ENCODE measurements at places on chromosomes 5 and 9. TPM values are rescaled to one million over a fixed set of nuclear protein-coding genes. Genes with fewer than 3 reads are reported as not detected.

- peaks cover 8% of the 10 kb centered on the region for H3K4me1 ChIP-seq
- no peak overlapping the region for H3K4me3 ChIP-seq
- H3K27me3 ChIP-seq, result no peaks in the 10 kb centered on the region
- H3K36me3 ChIP-seq, result no peaks in the 10 kb centered on the region
Measured at GRCh38 chr9:84845956-84846900, 176.7 kb downstream of the NTRK2 start.

Gene FOXD4L4
- total RNA-seq, result not detected

Gene ELOVL7
- total RNA-seq, result 1.2 TPM

DNA sequence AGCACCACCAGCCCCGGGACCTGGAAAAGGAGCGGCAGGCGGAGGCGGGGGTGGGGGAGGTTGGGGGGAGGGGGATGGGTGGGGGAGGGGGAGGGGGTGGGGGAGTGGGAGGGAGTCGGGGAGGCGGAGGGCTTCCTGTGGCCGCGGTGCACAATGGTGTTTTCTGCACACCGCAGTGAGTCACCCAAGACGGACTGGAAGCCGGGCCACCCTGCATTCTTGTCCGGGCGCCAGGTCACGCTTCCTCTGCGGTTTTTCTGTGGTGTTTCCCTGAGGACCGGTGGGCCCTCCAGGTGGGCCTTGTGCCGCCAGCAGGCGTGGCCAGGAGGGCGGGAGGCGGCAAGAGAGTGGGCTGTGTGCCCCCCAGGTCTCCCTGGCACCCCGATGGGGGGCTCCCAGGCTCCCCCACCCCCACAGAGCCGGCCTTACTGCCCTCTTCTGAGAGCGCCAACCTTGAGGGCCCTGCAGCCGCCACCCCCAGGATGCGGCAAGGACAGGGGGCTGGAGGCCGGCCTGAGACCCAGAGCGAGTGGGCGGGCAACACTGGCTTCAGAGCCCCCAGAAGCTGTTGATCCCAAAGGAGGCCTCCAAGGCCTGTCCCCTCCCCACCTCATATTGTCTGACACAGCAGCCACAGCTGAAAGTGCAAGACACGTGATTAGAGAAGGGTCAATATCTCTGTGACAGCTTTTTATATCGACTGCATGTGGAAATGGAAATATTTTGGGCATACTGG lies 11.1 kb downstream of the EXD3 start:
- H3K27me3 ChIP-seq, result no peaks in the 10 kb centered on the region
- H3K4me3 ChIP-seq, result no peak overlapping the region
- H3K4me1 ChIP-seq, result peaks cover 29% of the 10 kb centered on the region
- no peak for DNase-seq
- no peaks in the 10 kb centered on the region for H3K36me3 ChIP-seq
- H3K27ac ChIP-seq, result peak overlapping the region; percentile 74

- H3K27me3 ChIP-seq, result no peaks in the 10 kb centered on the region
- H3K27ac ChIP-seq, result peak overlapping the region; percentile 54
- H3K4me3 ChIP-seq, result no peak overlapping the region
Measured at GRCh38 chr5:67021521-67021920, 175.1 kb downstream of the CD180 start.

Gene PCDHGC5
- total RNA-seq, result 3.7 TPM

DNA sequence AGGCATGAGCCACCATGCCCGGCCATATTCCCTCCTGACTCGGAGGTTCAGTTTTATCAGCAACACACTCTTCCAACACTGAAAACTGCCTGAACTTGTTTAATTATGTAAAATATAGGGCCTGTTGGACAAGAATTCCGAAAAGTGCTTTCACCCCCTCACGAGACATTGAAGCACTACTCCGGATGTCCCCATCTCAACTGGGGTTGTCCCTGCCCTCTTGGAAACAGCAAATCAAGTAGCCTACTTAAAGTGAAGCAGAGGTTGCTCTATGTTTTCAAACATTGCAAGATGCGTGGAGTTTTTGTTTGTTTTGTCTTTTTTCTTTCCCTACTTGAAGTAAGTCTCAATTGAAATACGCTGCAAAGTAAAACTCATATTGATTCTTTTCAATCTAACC lies 7.6 kb downstream of the PTGER4 start:
- no peak for DNase-seq
- H3K36me3 ChIP-seq, result peaks cover 10% of the 10 kb centered on the region
- H3K27ac ChIP-seq, result no peak overlapping the region
- H3K27me3 ChIP-seq, result peaks cover 3% of the 10 kb centered on the region
- peaks cover 14% of the 10 kb centered on the region for H3K4me1 ChIP-seq
- no peak overlapping the region for H3K4me3 ChIP-seq

Gene FGF10
- 3.7 TPM for total RNA-seq

Data from esophagus muscularis mucosa (tissue), 4 donors.